Heart right ventricle (tissue), 16 donors: ENCODE measurements at places on chromosomes 5 and 9. TPM values are rescaled to one million over a fixed set of nuclear protein-coding genes. Genes with fewer than 3 reads are reported as not detected.

AJM1 gene
- 6.7 TPM for total RNA-seq

DNA sequence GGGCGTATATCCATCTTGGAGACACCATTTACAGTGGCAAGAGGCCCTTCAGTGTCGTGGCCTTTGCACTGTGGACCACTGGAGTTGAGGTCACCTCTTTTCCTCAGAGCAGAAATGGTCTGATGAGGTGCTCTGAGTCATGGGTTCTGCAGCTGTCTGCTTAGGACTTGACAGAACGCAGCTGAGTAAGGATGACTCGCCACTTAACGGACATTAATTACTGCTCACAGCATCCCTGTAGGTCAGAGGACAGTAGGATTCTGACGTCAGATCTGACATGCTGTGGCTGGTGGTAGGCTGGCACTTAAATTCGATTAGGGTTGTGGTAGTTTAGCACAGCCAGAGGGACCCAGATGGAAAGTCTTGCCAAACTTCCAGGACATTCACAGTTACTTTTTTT, 479.4 kb downstream of the DMAC1 start:
- H3K36me3 ChIP-seq: no peaks in the 10 kb centered on the region
- no peak overlapping the region for H3K4me3 ChIP-seq

SLC6A3 gene
- total RNA-seq: 0.18 TPM

- no peaks in the 10 kb centered on the region for H3K27me3 ChIP-seq
- no peak overlapping the region for H3K4me3 ChIP-seq
- H3K36me3 ChIP-seq: no peaks in the 10 kb centered on the region
- DNase-seq: no peak
Measured at GRCh38 chr5:97750576-97750975, 567.5 kb upstream of the RIOK2 start.

DNA sequence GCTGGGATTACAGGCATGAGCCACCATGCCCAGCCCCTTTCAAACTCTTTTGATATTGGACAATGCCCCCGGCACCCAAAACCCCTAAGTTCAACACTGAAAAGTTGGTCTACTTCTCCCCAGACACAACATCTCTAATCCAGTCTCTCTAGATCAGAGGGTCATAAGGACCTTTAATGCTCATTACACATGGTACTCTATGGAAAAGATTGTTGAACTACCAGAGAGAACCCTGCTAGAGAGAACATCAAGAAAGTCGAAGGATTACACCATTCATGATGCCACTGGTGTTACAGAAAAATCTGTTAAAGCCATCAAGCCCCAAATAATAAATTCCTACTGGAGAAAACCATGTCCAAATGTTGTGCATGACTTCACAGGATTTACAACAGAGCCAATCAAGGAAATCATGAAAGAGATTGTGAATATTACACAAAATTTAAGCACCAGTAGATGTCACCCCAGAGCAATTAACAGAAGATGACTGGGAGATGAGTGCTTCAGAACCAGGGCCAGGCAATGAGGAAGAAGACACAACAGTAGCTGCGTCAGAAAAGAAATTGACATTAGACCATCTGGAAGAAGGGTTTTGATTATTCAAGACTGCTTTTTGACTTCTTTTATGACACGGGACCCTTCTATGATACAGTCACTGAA, 28.3 kb upstream of the NIPAL4 start:
- H3K36me3 ChIP-seq: no peaks in the 10 kb centered on the region
- H3K4me1 ChIP-seq: no peaks in the 10 kb centered on the region
- H3K27ac ChIP-seq: no peak overlapping the region
- no peak overlapping the region for H3K4me3 ChIP-seq

IFNA2 gene
- total RNA-seq: not detected

RAB24 gene
- total RNA-seq: 19.8 TPM

GRCh38 chr5:97494465-97494864, 311.4 kb upstream of the RIOK2 start:
- no peak overlapping the region for H3K27ac ChIP-seq
- H3K27me3 ChIP-seq: no peaks in the 10 kb centered on the region
- no peak overlapping the region for H3K4me3 ChIP-seq
- DNase-seq: no peak
- no peaks in the 10 kb centered on the region for H3K36me3 ChIP-seq
- no peaks in the 10 kb centered on the region for H3K4me1 ChIP-seq

MEGF10 gene
- 0.23 TPM for total RNA-seq

DNA sequence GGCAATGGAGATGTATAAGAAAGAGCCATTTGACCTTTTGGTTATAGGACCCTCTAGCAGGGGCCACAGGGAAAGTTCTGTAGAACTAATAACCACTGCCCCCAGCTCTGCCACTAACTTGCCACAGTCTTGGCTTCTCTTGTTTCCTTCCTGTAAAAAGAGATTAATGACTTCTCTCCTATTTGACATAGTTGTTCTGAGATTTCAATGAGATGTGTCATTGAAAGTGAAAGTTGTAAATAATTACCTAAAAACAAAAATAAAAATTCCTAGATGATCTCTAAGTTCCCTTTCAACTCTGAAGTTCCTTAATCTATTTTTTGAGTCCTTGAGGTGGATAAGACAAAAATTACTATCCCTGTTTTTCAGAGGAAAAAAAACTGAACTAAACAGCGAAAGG, 1.4 kb upstream of the KIF12 start:
- H3K27ac ChIP-seq: no peak overlapping the region
- no peak overlapping the region for H3K4me3 ChIP-seq
- H3K36me3 ChIP-seq: no peaks in the 10 kb centered on the region
- DNase-seq: no peak
- peaks cover 16% of the 10 kb centered on the region for H3K27me3 ChIP-seq

PCDHB2 gene
- total RNA-seq: 2.2 TPM

- peaks cover 22% of the 10 kb centered on the region for H3K36me3 ChIP-seq
- no peak for DNase-seq
- peak overlapping the region; percentile 84 for H3K4me3 ChIP-seq
- H3K27me3 ChIP-seq: no peaks in the 10 kb centered on the region
- H3K27ac ChIP-seq: peak overlapping the region; percentile 96
Measured at GRCh38 chr5:154860123-154860522, 1.7 kb downstream of the CNOT8 start.

OR1J2 gene
- total RNA-seq: 0.30 TPM

CCDC192 gene
- total RNA-seq: 0.33 TPM

DNA sequence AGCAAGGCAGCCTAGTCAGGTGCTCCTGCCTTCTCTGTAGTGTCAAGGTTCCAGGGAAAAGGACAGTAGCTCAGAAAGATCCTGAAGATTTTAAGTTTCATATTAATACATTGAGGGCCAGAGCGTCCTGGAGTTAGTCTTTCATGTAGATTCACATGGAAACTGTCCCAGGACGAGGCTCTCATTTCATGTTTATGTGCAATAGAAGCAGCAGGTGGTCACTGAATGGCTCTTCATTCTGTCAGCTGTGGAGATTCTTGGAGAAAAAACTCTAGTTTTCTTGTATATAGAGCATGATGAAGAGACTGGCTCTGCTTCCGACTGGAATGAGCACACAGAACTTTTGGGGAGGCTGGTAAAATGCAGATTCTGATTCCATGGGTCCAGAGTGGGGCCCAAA, 54.3 kb downstream of the MEGF10 start:
- no peaks in the 10 kb centered on the region for H3K36me3 ChIP-seq
- H3K4me3 ChIP-seq: no peak overlapping the region
- no peak overlapping the region for H3K27ac ChIP-seq
- DNase-seq: no peak
- H3K27me3 ChIP-seq: no peaks in the 10 kb centered on the region

ELOVL7 gene
- total RNA-seq: 0.68 TPM

DNA sequence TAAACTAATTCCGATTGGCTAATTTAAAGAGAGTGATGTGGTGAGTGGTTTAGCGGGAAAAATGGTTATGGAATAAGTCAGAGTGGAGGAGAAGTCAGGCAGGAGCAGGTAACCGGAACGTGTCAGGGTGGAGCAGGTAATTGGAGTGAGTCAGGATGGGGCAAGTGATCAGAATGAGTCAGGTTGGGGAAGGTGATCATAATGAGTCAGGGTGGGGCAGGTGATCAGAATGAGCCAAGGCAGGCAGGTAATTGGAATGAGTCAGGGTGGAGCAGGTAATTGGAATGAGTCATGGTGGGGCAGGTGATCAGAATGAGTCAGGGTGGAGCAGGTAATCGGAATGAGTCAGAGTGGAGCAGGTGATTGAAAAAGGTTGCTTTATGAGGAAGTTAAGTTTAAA, 101.4 kb downstream of the TMEM167A start:
- H3K27ac ChIP-seq: no peak overlapping the region
- no peaks in the 10 kb centered on the region for H3K4me1 ChIP-seq
- no peaks in the 10 kb centered on the region for H3K36me3 ChIP-seq

DNA sequence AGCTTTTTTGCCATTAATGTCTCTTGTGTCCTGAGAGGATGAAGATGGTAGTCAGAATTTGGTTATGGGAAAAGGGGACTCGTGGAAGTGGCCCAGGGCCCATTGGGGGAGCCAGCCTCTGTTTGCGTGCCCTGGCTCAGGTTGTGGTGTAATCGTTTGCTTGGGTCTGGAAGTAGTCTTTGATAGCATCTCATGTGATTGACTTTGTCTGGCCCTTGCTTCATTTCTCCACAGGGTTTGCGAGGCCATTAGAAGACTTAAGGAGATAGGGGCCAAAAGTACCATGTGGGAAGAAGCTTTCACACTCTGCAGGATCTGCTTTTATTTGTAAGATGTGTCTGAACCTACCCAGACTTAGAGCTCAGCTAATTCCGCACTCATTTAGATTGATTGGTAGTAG, 114.5 kb downstream of the FGF1 start:
- peaks cover 12% of the 10 kb centered on the region for H3K4me1 ChIP-seq
- no peak overlapping the region for H3K27ac ChIP-seq
- no peak overlapping the region for H3K4me3 ChIP-seq
- H3K36me3 ChIP-seq: no peaks in the 10 kb centered on the region

DNA sequence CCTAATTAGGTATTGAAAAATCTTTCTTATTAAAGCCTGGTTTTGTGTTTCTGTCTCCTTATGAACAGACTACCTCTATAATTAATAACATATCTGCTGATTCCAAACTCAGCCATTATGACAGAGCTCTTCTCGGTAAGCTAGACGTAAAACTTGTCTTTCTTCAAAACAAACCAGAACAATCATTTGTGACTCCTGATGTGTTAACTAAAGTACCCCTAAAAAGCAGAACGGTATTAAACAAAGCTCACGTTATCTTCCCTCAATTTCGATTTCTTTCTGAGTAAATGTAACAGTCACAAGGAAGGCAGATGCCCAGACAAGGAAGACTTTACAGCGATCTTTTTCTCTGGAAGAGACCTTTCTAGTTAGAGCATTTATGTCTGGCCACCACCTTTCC, 1.8 kb downstream of the SEMA5A start:
- DNase-seq: no peak
- peak overlapping the region; percentile 71 for H3K4me3 ChIP-seq
- peaks cover 1% of the 10 kb centered on the region for H3K36me3 ChIP-seq
- peaks cover 21% of the 10 kb centered on the region for H3K27me3 ChIP-seq
- H3K27ac ChIP-seq: peak overlapping the region; percentile 87
- peaks cover 9% of the 10 kb centered on the region for H3K4me1 ChIP-seq

- no peaks in the 10 kb centered on the region for H3K27me3 ChIP-seq
- no peak overlapping the region for H3K27ac ChIP-seq
- H3K36me3 ChIP-seq: no peaks in the 10 kb centered on the region
- no peak overlapping the region for H3K4me3 ChIP-seq
Measured at GRCh38 chr5:137300411-137301240, 198.5 kb downstream of the SPOCK1 start.

DNA sequence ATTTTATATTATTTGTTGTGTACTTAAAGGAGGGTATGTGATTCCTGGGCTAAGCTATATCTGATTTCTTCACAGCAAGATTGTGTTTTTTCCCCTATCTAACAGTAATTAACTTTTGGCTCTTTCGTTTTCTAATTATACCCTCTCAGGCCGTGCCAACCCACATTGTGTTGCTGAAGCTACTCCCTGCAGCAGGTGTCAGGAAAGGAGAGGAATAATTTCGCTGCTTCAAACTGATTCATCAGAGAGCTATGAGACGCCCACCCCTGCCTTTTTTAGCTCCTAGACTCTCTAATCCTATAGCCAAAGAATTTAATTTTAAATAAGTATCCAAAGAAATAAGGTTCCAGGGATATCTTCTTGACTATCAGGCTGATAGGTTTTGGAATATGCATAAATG, 3.8 kb downstream of the CAVIN4 start:
- peak overlapping the region; percentile 55 for H3K4me3 ChIP-seq
- H3K36me3 ChIP-seq: no peaks in the 10 kb centered on the region
- H3K27me3 ChIP-seq: no peaks in the 10 kb centered on the region
- H3K4me1 ChIP-seq: peaks cover 8% of the 10 kb centered on the region

- no peaks in the 10 kb centered on the region for H3K27me3 ChIP-seq
- no peaks in the 10 kb centered on the region for H3K36me3 ChIP-seq
- DNase-seq: no peak
- H3K4me3 ChIP-seq: no peak overlapping the region
Measured at GRCh38 chr9:124306098-124306735, 48.5 kb downstream of the NEK6 start.

DNA sequence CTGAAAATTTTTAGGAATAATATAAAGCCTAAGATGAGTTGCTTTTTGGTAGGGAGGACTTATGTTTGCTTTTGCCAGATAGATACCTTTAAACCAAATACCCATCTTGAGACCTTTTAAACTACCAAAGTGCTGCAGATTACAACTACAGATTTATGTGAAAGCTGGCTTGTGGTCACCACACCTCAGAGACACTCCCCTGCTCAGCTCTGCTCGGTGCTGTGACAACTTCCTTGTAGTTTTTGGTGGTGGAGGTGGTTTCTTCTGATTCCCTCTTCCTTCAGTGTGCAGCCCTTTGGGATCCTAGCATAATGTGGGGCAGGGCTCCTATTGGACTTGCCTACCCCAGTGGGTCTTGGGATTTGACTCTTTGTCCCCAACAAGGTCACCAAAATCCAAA, 29.2 kb downstream of the GARNL3 start:
- peak overlapping the region; percentile 48 for H3K27ac ChIP-seq
- H3K36me3 ChIP-seq: peaks cover 5% of the 10 kb centered on the region
- no peak overlapping the region for H3K4me3 ChIP-seq
- DNase-seq: no peak
- peaks cover 3% of the 10 kb centered on the region for H3K4me1 ChIP-seq
- no peaks in the 10 kb centered on the region for H3K27me3 ChIP-seq

DNA sequence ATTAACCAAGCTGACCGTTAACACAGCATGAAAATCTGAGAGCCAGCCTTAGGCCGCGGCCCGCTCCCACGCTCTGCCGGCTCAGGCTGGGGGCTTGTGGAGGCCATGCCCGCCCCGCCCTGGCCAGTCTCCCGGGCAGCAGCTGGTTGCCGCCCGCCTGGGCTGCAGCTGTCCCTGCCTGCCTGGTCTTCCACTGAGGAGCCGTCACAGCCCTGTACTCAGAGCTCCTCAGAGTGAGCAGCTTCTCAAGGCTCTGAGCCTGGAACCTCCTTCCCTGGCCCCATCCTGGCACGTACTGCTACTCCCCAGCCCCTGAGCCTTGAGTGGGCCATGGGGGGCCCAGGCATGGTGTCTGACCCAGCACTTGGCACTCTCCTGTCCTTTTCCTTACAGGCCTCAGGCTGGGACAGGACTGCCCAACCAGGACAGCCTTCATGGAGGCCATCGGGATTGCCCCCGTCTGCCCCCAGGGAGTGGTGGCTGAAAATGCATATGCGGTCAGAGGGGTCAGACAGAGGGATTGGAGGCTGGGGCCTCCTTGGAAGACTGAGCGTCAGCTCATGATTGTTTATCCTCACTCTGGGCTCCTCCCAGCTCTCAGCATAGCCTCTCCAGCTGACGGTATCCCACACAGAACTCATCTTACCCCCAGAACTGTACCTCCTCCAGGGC, 11.9 kb downstream of the FGFR4 start:
- no peaks in the 10 kb centered on the region for H3K36me3 ChIP-seq
- peaks cover 3% of the 10 kb centered on the region for H3K27me3 ChIP-seq
- no peak for DNase-seq
- no peak overlapping the region for H3K27ac ChIP-seq

GRCh38 chr9:121686930-121687541, 35.6 kb downstream of the DAB2IP start:
- H3K4me1 ChIP-seq: peaks cover 73% of the 10 kb centered on the region
- no peak overlapping the region for H3K4me3 ChIP-seq
- H3K36me3 ChIP-seq: no peaks in the 10 kb centered on the region
- H3K27me3 ChIP-seq: no peaks in the 10 kb centered on the region

FIBCD1 gene
- total RNA-seq: 0.51 TPM
